ENCODE measurements at places on chromosomes 5 and 9.

DNA sequence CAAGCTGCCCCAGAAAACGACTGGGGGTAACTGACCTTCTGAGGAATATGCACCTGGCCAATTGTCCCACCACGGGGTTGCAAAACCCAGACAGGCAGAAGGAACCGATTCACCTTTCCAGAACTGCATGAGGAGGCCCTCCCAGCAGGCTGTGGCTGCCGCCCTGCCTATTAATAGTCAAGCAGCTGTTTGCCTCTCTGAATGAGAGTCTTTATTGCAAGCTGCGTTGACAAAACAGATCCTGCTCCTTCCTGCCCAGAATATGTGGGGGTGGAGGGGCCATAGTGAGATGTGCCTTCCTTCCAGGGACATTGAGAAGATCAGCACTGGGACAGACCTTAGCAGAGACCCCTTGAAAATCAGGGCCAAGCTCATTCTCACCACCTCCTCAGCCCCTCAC lies 18.3 kb upstream of the TCOF1 start:
- no peak for DNase-seq

DNA sequence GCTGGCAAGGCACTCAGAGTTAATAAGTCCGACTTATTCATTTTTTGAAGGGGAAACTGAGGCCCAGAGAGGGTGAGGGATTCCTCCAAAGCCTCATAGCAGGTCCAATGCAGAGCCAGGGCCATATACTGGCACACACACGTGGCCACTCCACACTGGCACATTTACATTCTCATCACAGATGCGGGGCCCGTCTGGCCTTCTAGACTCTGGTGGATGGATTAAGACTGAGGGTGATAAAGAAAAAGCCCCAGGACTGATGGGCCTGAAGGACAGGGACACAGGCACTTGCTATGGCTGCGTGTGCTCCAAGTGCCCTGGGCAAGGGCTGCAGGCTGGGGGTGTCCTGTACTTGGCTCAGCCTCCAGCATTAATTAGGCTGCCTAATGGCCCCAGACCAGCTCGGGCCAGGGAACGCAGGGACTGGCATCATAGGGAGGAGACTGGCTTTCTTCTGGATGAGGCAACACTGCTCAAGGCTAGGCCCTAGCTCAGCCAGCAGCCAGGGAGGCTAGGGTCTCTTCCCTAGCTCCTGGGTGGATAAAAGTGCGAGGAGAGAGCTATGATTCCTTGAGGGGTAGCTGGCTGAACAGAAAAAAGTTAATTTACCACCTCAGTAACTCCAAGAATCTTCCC lies 28.5 kb upstream of the CSF1R start:
- no peak for DNase-seq

DNA sequence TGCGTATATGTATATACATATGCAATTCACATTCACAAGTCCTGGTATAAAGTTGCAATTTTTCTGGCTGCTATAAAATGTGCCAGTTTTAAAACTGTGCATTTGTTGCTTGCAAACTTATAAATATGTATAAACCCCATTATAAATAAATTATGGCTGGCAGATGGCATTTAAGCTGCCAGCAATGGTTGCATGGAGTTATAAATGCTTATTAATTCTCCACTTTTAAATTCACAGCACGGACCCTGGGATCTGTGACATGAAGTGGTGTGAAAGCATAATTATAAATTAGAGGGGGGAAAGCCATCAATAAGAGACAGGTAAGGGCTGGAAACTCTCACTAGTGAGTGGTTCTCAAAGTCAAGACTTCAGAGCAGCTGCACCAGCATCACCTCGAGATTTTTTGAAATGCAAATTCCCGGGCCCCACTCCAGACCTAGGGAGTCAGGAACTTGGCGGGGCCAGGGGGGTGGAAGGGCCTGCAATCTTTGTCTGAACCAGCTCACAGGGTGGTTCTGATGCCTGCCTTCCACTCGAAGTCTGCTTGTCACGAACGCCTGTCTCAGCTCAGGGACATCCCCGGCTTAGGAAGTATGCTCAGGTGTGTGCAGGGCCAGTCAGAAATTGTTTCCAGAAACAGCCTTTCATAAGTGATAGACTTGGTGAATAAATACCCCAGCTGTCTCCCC lies 16.9 kb downstream of the S1PR3 start:
- DNase-seq, result no peak

- DNase-seq, result no peak
Observed at GRCh38 chr5:138636398-138636944, 61.3 kb upstream of the HSPA9 start.

DNA sequence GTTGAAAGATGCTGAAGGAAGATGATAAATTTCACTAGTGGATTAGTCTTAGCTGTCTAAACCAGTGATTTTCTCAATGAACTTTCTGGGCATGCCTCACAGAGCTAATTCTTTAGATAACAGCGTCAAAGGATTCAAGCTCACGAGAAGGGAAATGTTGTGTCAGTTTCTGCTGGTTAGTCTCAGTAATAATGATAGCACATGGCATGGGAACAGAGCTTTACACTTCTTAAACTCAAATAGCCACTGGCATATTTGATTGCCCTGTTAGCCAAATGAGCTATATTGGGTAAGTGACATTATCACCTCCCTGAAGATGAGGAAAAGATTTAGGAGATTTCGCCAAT lies 139.3 kb upstream of the NR3C1 start:
- DNase-seq, result no peak

DNA sequence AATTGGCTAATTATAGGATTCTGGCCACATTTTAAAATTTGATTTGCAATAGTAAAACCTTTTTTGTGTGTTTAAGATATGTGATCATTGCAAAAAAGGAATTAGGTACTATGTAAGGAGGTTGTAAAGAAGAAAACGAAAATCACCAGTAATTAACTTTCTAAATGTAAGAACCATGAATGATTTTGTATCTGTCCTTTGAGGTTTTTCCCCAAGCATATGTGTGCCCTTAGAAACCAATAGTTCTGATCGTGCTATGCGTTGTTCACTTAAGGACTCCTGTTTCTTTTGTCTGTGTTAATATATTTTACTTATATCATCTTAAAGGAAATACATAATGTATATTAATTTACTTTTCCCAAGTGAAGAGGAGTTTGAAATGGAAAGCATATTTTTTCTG lies 410.2 kb downstream of the PSAT1 start:
- no peak for DNase-seq

GRCh38 chr5:113376640-113377039 lies 58.1 kb downstream of the TSSK1B start:
- no peak for DNase-seq

DNA sequence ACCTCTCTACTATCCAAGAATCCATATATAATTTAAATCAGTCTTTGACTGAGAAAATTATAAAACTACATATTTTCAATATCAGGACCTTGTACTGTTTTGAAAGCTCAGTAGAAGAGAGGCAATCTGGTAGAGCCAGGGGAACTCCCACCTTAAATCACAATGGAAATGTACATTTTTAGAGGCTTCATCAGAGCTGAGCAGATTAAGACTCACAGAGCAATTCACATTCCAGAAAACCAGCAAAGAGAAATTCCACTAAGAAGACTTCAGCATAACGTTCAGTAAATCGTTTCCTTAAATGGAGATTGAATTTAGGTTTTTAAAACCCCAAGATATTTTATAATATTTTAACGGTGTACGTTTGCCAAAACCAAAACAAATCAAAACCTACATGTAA lies 227.8 kb upstream of the TRPM3 start:
- DNase-seq, result no peak

GRCh38 chr5:179196405-179197079 lies 136.4 kb downstream of the ZNF354C start:
- no peak for DNase-seq

- DNase-seq, result no peak
Observed at GRCh38 chr5:107450531-107450930, 220.2 kb downstream of the EFNA5 start.

- DNase-seq, result peak; percentile 83
Observed at GRCh38 chr9:128892221-128892921, 10.4 kb downstream of the LRRC8A start.

GRCh38 chr5:2196416-2196815 lies 313.7 kb upstream of the IRX4 start:
- no peak for DNase-seq

DNA sequence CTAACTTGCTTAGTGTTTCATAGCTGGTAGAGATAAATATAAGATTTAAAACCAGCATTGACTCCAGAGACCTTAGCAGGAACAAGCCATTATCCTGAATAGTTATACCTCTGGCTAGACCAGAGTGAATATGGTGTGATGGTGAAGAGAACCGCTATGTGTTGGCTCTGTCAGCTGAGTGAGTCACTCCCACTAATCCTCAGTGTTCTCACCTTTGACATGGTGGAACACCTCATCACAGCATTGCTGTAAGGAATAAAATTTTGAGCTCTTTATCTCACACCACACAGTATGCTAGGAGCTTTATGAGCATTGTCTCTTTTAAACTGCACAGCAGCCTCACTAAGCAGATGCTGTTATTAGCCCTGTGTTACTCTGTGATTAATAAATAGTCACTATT lies 90.7 kb upstream of the DHFR start:
- DNase-seq, result no peak

DNA sequence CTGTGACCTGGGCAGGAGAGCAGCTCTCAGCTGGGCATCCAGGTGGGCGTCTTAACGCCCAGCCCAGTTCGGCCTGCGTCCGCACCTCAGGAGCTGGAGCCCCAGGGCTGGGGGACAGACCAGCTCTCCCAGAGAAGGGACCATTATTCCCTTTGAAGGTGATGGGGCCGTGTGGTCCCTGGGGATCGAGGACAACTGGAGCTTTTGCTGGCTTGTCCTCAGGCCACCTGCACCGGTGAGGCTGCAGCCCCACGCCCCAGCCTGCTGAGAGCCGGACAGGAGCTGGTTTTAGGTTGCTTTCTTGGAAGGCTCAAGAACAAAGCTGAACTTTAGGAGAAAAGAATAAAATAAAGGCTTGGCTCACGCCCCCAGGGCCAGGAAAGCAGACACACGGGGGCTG lies 40.9 kb downstream of the NACC2 start:
- DNase-seq, result no peak

GRCh38 chr5:103473725-103474124 lies 88.9 kb downstream of the NUDT12 start:
- DNase-seq, result no peak

- DNase-seq, result peak; percentile 72
Observed at GRCh38 chr5:16552666-16553343, 64.0 kb downstream of the RETREG1 start.

GRCh38 chr9:99411068-99411467 lies 189.0 kb downstream of the SEC61B start:
- no peak for DNase-seq

DNA sequence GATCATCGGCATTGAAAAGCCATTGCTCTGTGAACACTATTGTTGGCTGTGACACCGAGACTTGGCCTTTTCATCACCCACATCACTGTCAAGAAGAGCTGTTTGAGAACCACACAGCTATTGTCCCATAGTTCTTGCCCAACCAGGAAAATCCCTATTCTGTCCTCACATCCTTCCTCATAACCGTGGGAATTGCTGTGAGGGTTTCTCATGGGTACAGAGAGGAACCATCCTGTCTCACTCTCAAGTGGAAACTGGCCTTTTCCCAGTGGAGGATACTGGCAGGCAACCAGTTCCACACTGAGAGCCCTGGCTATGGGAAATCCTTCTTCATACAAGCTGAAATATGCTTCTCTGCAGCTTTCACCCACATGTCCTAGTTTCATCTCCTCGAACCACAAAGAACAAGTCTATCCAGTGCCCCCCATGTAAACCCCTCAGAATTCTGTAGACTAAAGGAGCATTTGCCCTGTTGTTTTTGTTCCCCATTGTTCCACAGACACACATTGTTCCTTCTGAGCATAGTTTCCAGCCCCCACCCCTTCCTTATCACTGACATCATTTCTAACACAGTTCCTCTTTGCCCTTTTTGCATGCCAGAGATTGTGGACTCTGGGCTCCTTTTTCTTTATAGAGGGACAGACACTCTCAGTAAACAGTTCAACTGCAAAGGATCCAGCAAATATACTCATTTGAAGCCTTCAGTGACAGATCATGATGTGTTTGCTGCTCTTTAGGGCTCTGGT lies 57.8 kb upstream of the C5orf46 start:
- DNase-seq, result no peak

DNA sequence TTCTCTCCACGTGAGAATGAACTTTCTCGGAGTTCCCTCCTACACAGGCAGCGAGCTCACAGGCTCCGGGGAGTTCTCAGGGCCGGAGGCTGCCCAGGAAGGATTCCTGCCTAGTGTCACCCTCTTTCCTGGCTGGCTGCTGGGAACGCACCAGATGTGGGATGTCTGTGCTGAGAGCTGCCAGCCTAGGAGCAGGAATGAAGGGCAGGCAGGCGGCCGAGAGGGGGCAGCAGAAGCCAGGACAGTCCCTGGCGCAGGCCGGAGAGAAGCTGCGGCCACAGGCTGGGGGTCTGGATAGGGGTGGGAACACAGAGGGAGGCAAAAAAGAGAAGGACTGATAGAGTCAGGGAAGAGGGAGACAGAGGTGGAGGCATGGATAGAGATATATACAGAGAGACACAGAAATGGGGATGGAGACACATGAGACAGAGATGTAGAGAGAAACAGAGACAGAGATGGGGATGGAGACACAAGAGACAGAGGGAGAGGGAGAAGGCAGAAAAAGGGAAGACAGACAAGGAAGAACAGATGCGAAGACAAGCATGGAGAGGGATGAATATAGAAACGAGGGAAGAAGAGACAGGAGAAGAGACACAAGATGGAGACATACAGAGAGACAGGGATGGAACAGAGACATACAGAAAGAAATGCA lies 25.3 kb upstream of the ENHO start:
- DNase-seq, result peak; percentile 52

- no peak for DNase-seq
Observed at GRCh38 chr9:90446200-90446948, 196.2 kb downstream of the DIRAS2 start.

GRCh38 chr5:119287547-119288111 lies 68.2 kb upstream of the TNFAIP8 start:
- DNase-seq, result no peak

GRCh38 chr9:13165956-13166355 lies 113.5 kb downstream of the MPDZ start:
- DNase-seq, result no peak

DNA sequence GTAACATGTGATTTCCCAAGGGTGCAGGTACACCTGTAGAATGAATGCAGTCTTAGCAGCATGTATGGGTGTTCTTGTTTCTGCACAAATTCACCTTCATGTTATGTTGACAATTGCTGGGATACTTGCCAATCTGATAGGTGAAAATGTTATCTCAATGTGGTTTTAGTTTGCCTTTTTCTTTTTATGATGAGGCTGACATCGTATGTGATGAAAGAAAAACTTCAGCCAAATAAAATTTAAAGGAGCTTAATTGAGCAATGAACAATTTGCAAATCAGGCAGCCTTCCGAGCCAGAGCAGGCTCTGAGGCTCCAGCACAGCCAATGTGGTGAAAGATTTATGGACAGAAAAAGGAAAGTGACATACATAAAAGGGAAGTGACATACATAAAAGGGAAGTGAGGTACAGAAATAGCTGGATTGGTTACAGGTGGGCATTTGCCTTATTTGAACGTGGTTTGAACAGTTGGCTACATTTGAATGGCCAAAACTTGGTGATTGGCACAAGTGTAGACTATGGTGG lies 10.5 kb downstream of the TAL2 start:
- no peak for DNase-seq
